ENCODE measurements at places on chromosomes 3 and 15.

GRCh38 chr3:56878074-56878473 lies 76.3 kb upstream of the ARHGEF3 start:
- DNase-seq, result no peak

DNA sequence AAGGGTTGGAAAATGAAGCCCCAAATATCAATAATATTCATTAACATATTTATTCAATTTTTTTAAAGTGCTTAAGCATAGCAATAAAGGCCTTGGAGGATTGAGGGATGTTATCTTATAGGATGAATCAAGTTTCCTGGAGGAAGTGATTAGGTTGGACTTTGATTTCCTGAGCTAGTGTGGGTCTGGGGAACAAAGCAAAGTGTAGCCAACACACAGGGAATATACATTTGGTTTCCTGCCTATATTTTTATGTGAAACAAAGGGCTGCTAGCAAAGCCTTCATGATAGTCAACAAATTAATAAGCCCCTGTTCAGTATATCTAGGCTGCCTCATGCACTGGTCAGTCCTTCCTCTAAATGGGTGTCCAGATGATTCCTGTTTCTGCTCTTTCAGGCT lies 261.1 kb upstream of the IL12A start:
- no peak for DNase-seq

- DNase-seq, result no peak
Measured at GRCh38 chr3:14701676-14702075, 26.7 kb downstream of the C3orf20 start.

DNA sequence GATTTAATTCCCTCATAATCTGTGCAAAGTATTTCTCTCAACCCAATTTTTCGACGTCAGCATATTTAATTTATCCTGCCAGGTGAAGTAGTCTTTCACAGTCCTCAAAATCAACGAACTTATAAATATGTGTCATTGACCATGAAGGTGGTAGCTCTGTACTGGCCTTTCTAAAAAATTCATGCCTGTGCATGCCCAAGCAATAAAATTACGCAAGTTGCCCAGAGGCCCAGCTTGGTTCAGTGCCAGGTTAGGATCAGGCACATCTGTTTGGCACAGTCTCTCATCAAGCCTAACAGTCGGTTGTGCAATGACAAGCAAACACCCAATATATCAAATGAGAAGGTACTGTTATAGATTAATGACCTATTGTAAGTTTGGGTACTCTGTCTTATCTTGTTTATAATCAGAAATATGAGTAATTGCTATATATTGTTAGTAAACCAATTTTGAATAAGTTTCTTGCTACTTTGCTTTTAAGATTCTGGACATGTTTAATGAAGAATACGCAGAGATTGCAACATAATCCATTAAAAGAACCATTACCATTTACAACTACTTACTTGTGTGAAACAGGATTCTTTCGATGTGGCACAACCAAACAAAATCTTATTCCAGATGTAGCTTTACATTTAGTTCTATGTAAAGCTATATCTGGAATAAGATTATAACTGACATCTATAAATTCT lies 159.0 kb upstream of the IL12A start:
- DNase-seq, result no peak

DNA sequence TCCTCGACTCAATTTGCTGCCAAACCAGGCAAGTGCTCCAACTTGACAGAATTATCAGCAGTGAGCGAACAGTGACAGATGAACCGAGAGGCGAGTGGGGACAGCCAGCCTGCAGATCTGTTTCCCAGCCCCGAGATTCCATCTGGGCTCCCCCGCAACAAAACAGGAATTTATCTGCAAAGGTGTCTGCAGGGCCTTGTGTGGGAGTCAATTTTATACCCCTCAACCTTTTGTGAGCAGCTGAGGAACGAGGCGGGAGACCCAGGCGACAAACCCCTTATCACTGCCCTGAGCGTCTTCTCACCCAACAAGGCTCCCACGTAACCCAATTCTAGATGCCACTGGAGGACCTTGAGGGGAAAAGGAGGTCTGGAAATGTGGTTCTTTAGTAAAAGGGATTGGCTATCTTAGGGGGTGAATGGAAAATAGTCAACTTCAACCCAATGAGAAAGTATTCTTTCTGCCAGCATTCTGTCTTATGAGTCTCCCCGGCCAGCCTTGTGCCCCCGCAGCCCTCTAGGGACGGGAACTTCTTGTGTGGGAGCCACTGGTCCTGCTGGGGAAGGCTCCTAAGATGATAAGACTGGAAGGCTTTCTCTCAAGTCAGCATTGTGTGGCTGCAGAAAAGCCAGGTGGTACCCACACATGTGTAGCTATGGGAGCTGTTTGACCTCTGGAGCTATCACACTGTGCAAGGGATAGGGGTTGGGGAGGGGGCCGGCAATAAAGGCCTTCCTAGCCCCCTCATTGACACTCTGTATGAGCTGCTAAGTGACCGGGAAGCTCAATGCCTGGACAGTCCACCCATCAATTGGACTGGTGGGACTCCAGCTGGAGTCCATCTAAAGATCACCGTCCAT lies 527.9 kb downstream of the SHQ1 start:
- DNase-seq, result no peak

DNA sequence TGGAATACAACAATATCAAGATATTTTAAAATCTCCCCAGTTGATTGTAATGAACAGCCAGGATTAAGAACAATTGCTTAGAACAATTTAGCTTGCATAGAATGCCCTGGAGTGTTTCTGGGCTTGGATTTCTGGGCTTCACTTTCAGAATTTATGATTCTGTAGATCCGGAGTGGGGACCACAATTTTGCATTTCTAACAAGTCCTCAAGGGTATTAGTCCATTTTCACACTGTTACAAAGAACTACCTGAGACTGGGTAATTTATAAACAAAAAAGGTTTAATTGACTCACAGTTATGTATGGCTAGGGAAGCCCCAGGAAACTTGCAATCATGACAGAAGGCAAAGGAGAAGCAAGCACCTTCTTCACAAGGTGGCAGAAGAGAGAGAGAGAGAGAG lies 54.3 kb upstream of the MYRIP start:
- DNase-seq, result no peak

DNA sequence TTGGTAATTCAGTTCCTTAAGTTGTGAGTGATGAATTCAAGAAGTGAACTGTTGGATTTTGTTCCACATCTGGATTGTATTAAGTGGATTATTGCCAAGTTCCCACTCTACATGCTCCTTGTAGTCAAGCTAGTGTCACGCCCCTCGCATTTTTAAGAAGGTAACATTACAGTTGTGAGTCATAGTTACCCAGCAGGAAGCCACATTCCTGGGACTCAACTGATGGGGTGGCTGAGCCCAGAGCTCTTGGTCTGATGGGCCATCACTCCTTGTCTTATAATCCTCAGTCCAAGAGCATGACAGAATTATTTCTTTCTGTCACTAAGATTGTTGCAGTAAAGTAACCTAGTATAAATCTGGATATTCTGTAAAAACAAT lies 102.7 kb downstream of the PTPRG start:
- DNase-seq, result no peak

DNA sequence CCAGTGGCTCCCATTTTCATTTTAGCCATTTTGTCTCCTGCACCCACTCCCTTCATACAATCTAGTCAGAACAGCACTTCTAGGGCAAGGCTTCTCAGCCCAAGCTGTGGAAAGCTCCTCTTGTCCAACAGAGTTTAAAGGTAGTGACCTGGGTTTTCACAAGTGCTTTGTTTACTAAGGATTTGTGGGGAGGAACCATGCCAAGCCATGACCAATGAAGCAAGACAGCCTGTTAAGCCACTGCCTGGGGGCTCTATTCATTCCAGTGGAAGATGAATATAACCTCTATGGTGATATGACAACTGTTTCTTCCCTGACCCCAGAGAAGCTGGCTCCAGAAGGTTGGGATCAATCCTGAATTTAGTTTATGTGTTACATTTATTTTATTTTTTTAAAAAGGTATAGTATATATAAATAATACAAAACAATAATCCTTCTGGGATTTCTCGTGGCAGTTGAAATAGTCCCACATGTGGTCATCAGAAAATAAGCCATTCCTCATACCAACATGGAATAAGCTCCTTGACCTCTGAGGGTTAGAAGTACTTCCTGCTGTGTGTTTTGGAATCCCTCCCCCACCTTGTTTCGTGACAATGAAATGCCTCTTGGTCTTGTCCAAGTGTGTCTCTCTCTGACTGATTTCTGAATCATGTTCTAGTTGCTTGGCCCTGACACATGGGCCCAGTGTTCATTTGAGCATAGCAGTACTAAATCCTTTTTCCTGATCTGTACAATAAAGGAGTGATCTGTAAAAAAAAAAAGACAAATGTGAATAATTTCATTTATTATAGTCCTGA lies 13.3 kb upstream of the THUMPD3 start:
- no peak for DNase-seq
